PC-9 (cell line): ENCODE measurements at places on chromosomes 1 and 21. TPM values are rescaled to one million over a fixed set of nuclear protein-coding genes. Genes with fewer than 3 reads are reported as not detected.
A peak's percentile ranks its signal among the peaks of the same experiment; 100 is the strongest.

The PDC gene
- not detected in 2 replicates for total RNA-seq

The C1orf210 gene
- total RNA-seq: 23.3 and 29.3 TPM in 2 replicates

The ADGRL4 gene
- total RNA-seq: not detected in 2 replicates

DNA sequence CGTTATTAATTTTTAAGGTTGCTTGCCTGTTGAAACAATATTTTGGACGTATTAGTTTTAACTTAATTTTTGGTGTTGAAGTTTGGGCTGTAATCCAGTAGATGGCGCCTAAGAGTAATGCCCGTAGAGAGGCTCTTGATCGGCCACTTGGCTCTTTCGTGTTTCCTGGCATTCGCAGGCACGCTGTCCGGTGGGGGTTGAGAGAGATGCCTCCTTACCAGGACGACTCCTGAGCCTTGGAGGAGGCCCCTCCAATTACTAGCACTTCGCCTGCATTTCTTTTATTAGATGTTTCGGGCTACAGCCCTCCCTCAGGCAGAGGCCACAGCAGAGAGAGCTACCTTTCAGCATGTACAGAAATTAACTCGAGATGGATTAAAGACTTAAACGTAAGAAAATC lies 12.0 kb downstream of the OR2M4 start:
- no peaks in the 10 kb centered on the region for H3K36me3 ChIP-seq
- H3K4me3 ChIP-seq: no peak overlapping the region

The RIMS3 gene
- total RNA-seq: 12.9 and 14.0 TPM in 2 replicates

GRCh38 chr1:160711602-160712311 lies at the start of gene CD48:
Gene CD48 (minus strand): TSS chr1:160711822. CDS start chr1:160711763, 59 bp downstream.
- H3K36me3 ChIP-seq: no peaks in the 10 kb centered on the region
- H3K27me3 ChIP-seq: peaks cover 80% of the 10 kb centered on the region
- H3K27ac ChIP-seq: no peak within 1 kb of the TSS
- H3K4me1 ChIP-seq: no peaks in the 10 kb centered on the region

GRCh38 chr1:29305943-29306342 lies 69.6 kb downstream of the PTPRU start:
- no peak overlapping the region for H3K4me3 ChIP-seq
- DNase-seq: no peak
- no peaks in the 10 kb centered on the region for H3K36me3 ChIP-seq
- no peaks in the 10 kb centered on the region for H3K27me3 ChIP-seq
- H3K27ac ChIP-seq: no peak overlapping the region
- peaks cover 4% of the 10 kb centered on the region; the same call in 1 of the 2 replicates for H3K4me1 ChIP-seq

The SLC22A15 gene
- total RNA-seq: 1.8 and 4.5 TPM in 2 replicates

DNA sequence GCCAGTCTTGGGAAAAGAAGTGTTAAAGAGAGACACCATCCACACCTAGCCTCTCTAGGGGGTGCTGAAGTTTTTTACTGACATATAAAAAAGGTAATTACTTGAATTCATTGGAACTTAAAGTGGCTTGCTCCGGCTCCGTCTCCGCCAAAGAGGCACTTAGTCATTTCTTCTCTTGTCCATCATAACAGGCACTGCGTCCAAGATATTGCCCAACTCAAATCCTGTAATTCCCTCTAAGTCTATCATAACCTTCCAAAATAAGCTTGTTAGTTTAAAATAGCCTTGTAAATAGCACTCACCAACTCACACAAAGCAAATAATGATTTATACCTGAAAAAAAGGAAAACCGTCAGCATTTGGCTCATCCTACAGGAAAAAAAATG lies 160.5 kb downstream of the ZBTB18 start:
- no peak overlapping the region for H3K27ac ChIP-seq
- no peaks in the 10 kb centered on the region for H3K36me3 ChIP-seq
- peaks cover 36% of the 10 kb centered on the region for H3K4me1 ChIP-seq
- H3K27me3 ChIP-seq: no peaks in the 10 kb centered on the region
- no peak overlapping the region for H3K4me3 ChIP-seq
- no peak for DNase-seq

- DNase-seq: peak; percentile 77
- H3K4me3 ChIP-seq: peak overlapping the region; percentile 39; the same call in 1 of the 2 replicates
- peaks cover 49% of the 10 kb centered on the region for H3K4me1 ChIP-seq
- H3K36me3 ChIP-seq: peaks cover 6% of the 10 kb centered on the region
- H3K27me3 ChIP-seq: no peaks in the 10 kb centered on the region
- H3K27ac ChIP-seq: peak overlapping the region; percentile 71
These were observed 4.3 kb upstream of the NADK start for GRCh38 chr1:1782399-1783221.

- no peak for DNase-seq
- no peaks in the 10 kb centered on the region for H3K27me3 ChIP-seq
- no peak overlapping the region for H3K4me3 ChIP-seq
- H3K36me3 ChIP-seq: no peaks in the 10 kb centered on the region
- no peak overlapping the region for H3K27ac ChIP-seq
- H3K4me1 ChIP-seq: no peaks in the 10 kb centered on the region
These were observed 1.4 kb downstream of the DSCAM start for GRCh38 chr21:40845441-40845995.

DNA sequence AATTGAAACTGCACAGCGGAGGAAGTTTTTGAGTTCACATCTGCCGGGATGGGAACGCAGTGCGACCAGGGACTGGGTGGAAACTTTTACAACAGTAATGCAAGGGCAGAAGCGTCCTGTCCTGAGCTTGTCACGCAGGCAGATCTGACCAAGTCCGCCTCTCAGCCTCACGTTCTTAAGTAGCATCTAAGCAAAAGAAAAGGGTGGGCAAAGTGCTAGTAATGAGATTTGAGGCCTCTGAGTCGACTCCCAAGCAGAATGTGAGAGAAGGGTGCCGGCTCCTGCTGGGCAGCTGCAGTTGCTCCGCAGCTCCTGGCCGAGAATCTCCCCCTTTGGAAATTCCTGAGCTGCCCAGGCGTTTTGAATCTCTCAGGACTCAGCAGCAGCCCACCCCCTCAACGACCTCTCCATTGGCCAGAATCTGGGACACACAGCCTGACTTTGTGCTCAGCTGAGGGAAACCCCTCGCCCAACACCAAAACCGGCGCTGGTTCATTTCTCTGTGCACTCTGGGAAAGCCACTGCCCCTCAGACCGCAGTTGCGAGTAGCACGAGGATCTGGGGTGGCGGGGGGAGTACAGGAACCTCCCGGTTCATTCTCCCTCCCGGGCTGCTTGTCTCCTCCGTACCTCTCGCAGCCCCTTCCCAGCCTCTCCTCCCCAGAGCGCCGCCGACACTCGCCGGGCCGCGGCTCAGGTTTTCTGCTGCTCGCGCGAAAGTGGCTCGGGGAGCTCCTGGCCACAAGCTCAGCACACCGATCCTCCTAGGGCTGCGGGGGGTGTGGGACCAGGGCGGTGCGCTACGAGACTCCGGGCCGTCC lies 913 bp upstream of the S1PR1 start:
- peaks cover 20% of the 10 kb centered on the region for H3K4me1 ChIP-seq
- peak; percentile 56 for DNase-seq
- peak overlapping the region; percentile 77 for H3K4me3 ChIP-seq
- H3K27ac ChIP-seq: no peak overlapping the region

DNA sequence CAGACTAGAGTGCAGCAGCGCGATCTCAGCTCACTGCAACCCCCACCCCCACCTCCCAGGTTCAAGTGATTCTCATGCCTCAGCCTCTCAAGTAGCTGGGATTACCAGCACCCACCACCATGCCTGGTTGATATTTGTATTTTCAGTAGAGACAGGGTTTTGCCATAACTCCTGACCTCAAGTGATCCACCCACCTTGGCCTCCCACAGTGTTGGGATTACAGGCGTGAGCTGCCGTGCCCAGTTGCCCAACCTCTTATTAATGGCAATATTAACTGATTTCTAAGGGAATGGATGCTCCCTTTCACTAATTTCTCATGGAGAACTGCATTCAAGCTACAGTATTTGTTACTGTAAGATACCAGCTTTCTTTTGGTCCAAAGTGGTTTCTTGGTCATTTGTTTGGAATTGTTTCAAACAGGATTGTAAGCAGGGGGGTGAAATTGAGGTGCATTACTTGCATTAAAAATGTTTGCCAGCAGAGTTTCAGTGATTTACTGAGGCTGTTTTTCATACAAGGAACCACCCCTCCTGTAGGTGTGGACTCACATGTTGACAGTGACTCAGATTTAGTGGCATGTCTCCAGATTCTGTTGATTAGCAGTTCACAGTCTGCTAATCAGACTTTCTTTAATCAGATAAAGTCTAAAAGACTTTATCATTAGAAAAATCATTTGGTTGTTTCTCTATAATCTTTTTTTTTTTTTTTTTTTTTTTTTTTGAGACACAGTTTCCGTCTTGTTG lies 3.9 kb upstream of the TGFBR3 start:
- peak overlapping the region; percentile 21; the same call in 1 of the 2 replicates for H3K27ac ChIP-seq
- H3K27me3 ChIP-seq: no peaks in the 10 kb centered on the region
- H3K4me1 ChIP-seq: peaks cover 34% of the 10 kb centered on the region

DNA sequence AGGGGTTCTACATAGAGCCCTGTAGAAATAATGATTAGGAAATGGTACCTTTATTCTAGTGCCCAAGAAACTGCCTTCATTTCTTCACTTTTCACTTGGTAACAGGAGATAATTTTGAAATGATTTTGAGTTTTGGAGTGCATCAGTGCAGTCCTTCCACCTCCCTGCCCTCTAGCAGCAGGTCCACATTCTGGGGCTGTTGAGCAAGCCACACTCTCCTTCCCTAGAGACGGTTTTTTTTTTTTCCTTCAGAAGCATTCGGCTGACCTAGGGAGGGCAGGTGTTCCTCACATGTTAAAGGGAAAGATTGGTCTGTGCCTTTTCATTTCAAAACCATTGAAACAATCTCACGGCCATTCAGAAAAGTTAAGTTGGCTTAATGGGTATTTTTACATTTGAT lies 39.8 kb downstream of the SLC37A1 start:
- H3K36me3 ChIP-seq: no peaks in the 10 kb centered on the region
- H3K4me1 ChIP-seq: no peaks in the 10 kb centered on the region; the same call in 1 of the 2 replicates
- DNase-seq: no peak

DNA sequence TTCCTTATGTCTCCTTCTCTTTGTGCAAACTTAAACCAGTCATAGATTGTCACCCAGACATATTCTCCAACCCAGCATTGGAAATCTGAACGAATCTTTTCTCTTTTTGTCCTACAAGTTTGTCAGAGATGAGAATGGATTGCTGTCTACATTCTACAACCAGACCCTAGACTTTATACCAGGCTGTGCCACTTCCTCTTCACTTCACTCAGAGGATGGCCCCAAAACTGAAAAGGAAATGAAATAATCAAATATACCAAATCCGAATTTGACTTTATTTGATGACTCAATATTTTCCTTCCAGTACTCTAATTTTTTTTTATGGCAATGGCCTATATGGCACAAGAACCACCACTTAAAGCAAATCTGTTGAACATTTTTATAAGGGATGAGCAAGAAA lies 256.5 kb downstream of the ZNF648 start:
- DNase-seq: no peak
- H3K36me3 ChIP-seq: no peaks in the 10 kb centered on the region
- H3K4me3 ChIP-seq: no peak overlapping the region
- H3K4me1 ChIP-seq: no peaks in the 10 kb centered on the region
- peaks cover 10% of the 10 kb centered on the region; the same call in 1 of the 2 replicates for H3K27me3 ChIP-seq

DNA sequence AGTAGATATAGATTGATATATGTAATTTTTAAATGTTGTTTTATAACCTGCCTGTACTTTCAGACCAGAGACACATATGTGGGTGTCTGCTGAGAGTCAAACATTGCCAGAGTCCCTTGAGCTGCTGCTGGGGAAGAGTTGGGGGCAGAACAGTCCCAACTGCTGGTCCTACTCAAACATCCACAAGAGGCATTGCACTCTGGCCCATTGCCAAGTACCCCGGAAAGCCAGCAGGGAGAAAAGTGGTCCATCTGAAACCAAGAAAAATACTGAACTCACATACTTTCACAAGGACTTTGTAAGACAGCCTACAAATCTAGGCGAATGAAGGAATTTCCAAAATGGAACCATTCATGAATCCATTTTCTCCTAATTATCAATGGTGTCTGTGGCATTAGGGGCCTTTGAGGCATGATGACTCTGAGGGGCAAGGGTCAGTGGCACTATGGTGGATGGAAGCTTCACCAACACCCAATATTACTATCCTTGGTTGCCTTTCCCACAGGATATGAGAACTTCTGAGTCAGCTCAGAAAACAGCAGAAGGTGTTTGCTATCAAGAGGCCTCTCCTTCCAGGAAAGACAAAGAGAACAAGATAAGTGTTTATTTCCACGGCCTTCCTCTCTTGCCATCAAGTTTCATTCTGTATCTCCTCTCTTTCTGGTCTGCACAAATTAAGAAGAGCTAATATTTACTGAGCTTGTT lies 7.3 kb upstream of the TBX15 start:
- no peak overlapping the region for H3K4me3 ChIP-seq
- H3K36me3 ChIP-seq: no peaks in the 10 kb centered on the region
- H3K4me1 ChIP-seq: no peaks in the 10 kb centered on the region
- DNase-seq: no peak

DNA sequence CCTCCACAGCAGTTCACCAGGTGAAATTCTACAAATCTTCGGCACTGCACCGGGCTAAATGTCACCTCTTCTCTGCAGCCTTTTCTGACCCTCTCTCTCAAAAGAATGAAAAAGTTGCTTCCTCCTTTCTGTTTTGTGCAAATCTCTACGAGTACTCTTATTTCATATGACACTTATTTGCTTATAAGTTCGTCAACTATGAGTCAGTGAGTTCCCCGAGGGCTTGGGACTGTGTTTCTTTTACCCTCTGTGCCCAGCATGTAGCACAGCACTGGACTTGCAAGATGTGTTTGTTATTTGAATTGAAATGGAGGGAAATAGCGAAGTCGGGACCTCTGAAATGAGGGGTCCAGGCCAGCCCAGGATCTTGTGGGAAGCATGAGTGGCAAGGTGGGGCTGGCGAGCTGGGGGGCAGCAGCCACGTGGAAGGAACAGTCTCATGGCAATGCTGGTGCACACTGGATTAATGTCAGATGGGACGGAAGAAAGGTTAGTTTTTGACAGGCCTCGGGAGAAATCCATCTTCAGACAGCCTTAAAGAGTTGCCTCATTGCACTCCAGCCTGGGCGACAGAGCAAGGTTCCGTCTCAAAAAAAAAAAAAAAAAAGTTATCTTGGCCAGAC lies 6.2 kb downstream of the SLC6A9 start:
- peak overlapping the region; percentile 30; the same call in 1 of the 2 replicates for H3K4me3 ChIP-seq
- peak; percentile 91 for DNase-seq
- peak overlapping the region; percentile 91 for H3K27ac ChIP-seq
- H3K36me3 ChIP-seq: peaks cover 54% of the 10 kb centered on the region

- no peaks in the 10 kb centered on the region for H3K4me1 ChIP-seq
- no peak for DNase-seq
- no peak overlapping the region for H3K4me3 ChIP-seq
- H3K27ac ChIP-seq: no peak overlapping the region
- no peaks in the 10 kb centered on the region for H3K36me3 ChIP-seq
- H3K27me3 ChIP-seq: no peaks in the 10 kb centered on the region
These were observed 232.9 kb upstream of the RUNX1 start for GRCh38 chr21:35281956-35282355.

DNA sequence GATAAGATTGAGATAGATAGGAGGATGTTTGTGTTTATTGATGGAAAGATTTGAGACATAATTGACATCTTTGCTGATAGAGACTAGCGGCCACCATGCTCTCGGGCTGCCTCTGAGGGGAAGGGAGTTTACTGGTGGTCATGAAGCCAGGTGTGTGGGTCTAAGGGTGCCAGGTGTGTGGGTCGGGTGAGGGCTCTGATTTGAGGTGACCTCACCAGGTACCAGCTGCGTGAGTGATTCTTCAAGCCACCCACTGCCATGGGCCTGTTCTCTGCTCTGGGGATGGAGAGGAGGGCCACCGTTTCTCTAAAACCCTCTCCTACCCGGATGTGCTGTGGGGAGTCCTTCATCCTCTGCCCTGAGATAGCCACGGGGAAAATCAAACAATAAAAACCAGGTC lies 3.2 kb downstream of the UBASH3A start:
- no peaks in the 10 kb centered on the region for H3K36me3 ChIP-seq
- H3K27me3 ChIP-seq: no peaks in the 10 kb centered on the region
- H3K4me3 ChIP-seq: no peak overlapping the region
